Activated CD8-positive, alpha-beta memory T cell treated with anti-CD3 and anti-CD28 coated beads for 1 hour (primary cell): ENCODE measurements at places on chromosomes 7 and 10.

GRCh38 chr7:112789453-112789816 lies 758 bp downstream of the TMEM168 start:
- DNase-seq, result no peak

- no peak for DNase-seq
Observed at GRCh38 chr7:2452074-2452507, 24.1 kb downstream of the GRIFIN start.

GRCh38 chr7:155787171-155787851 lies 25.0 kb downstream of the SHH start:
- DNase-seq, result no peak

GRCh38 chr7:131039355-131039762 lies 288.3 kb upstream of the MKLN1 start:
- no peak for DNase-seq

- no peak for DNase-seq
Observed at GRCh38 chr7:157661611-157661975, 324.8 kb downstream of the DNAJB6 start.

DNA sequence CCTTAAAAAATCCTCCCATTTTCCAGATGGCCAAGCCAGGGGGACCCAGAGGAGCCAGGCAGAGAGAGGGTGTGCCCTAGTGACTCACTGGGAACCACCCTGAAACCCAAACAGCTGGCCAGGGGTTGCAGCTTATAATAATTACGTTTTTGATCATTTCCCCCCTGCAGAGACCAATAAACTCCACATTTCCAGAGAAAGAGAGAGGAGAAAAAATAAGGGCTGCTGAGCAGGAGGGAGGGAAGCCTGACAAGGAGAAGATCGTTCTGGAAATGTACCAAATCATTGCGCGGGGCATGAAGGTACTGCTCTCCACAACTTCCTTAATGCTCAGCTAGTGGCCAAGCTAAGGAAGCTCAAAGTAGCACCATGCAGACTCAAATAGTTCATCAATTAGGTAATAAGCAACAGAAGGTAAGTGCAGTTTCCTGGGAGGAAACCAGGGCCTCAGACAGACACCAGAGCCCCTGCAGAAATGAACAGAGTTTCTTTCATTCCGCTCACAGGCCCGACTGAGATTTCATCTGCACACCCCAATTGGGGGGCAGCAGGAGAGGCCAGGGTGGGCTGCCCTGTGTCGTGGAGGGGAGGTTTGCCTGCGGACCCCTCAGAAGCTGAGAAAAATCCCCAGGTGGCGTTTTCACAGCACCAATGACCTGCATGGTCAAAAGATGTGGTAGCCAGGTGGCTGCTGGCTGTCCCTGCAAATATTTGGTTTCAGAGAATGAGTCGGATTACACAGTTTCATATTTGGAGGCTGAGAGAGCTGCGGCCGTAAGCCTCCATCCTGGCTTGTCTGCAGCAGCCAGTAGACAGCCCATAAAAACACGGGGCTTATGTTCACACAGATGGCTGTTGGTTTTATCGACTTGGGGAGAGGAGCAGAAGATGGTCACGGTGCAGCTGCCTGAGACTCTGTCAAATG lies 153.2 kb upstream of the LYZL2 start:
- DNase-seq, result no peak

GRCh38 chr7:41384418-41384817 lies 318.5 kb downstream of the INHBA start:
- DNase-seq, result no peak

- no peak for DNase-seq
Observed at GRCh38 chr10:121311812-121312443, 286.3 kb downstream of the FGFR2 start.

DNA sequence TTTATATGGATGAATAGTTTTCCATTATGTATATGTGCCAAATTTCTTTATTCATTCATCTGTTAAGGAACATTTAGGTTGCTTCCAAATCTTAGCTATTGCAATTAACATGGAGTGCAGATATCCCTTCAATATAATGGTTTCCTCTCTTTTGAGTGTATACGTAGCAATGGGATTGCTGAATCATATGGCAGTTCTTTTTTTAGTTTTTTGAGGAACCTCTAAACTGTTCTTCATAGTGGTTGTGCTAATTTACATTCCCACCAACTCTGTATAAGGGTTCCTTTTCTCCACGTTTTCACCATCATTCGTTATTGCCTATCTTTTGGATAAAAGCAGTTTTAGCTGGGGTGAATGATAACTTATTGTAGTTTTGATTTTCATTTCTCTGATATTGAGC lies 46.5 kb downstream of the FAS start:
- no peak for DNase-seq

- DNase-seq, result no peak
Observed at GRCh38 chr10:4262870-4263600, 478.0 kb upstream of the KLF6 start.

GRCh38 chr10:83691791-83692596 lies 447.3 kb upstream of the GHITM start:
- no peak for DNase-seq

- DNase-seq, result no peak
Observed at GRCh38 chr10:8181496-8182157, 127.1 kb downstream of the GATA3 start.
